Glutamatergic neuron (in vitro differentiated cells): ENCODE measurements at places on chromosomes 4 and X.

DNA sequence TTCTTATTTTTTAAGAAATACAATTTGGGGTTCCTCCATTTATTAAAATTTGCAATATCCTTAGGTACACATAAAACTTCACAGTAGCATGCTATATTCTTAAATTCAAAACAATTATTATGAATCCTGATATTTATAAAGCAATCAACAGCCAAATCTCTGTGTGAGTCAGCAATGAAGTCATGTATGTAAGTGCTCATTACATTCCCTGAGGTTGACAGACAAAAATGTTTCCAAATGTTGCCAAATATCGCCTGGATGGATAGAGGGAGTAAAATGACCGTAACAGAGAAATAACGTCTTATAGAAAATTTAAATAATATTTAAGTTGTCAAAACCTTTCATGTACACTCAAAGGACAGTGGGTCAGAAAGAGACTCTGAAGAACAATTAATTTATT, 220.0 kb downstream of the PCDH18 start:
- DNase-seq: no peak

DNA sequence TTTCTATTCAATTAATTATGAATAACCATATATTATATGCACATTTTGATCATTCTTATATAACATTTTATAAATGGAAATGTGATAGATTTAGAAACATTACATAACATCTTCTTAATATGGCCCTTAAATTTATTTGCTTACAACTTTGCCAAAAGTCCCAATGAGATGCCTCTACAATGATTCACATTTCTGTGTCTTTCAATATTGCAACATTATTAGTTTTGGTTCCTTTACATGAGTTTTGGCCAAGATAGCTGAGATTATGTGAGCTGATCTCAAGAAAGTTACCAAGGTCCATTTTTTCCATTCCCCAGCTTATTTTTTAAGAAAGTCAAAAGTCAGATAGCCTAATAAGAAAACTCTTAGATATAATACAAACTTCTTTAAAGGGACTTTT, 361.2 kb downstream of the PCDH7 start:
- no peak for DNase-seq

DNA sequence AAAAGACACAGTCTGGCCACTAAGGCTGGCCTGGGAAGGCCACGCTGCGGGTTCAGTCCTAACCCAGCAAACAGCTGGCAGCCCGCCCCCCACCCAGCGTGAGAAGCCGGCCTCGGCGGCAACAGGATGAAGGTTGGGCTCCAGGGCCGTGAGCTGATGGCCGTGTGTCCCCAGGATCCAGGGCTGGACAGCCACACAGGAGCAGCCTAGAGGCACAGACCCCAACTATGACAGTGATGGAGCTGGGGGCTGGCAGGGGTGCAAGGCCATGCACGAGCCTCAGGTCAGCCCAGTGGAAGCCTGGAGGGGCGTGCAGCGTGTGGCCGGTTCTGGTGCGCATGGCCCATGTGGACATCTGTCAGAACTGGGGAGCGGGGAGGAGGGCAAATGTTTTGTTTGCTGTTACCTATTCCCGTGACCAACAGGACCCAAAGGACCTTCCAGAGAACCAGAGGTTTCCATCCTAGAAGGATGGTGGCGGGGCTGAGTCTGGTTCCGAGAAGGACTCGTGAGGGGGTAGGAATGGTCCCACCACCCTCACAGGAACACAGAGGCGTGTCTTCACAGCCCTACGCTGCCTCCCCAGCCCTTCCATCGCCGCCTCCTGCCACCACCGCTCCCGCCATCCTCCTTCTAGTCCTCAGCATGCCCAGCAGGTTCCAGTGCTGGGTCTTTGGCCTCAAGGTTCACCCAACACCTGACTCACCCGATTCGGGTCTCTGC, 46.5 kb downstream of the ZFYVE28 start:
- no peak for DNase-seq

DNA sequence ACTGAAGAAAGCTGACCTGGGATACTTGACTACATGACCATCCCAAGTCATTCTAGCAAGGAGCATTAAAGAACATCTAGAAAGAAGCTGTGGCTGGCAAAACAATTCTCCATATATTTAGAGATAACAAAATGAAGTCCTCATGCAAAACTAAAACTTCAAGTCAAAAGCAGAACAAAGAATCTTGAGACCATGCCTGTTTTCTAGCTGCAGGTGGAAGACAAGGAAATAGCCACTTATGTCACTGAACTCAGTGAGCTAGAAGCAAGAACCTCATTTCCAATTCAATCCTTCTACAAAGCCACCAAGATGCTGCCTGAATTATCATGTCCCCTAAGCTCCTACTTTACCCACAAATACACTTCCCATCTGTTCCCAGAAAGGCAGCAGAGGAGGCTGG, 13.8 kb downstream of the USP46 start:
- DNase-seq: no peak

- no peak for DNase-seq
Measured at GRCh38 chrX:53631156-53631555, 55.4 kb downstream of the HUWE1 start.

DNA sequence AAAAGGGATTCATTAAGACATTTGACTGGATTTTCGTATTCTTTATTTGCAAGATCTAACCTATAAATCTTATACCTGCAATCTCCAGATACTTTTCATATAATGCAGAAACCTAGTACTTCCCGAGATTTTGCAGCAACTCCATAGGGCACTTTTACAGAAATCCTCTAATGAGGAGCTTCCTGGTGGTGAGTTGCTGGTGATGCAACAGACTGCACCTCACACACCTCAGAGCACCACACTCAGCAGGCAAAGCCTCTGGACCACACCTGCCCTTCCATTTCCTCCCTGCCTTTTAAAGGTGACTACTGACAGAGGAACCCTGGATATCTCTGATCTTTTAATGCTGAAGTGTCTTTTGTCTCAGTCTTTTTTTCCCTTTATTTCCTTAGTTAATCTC, 289.4 kb downstream of the TRAM1L1 start:
- DNase-seq: no peak

DNA sequence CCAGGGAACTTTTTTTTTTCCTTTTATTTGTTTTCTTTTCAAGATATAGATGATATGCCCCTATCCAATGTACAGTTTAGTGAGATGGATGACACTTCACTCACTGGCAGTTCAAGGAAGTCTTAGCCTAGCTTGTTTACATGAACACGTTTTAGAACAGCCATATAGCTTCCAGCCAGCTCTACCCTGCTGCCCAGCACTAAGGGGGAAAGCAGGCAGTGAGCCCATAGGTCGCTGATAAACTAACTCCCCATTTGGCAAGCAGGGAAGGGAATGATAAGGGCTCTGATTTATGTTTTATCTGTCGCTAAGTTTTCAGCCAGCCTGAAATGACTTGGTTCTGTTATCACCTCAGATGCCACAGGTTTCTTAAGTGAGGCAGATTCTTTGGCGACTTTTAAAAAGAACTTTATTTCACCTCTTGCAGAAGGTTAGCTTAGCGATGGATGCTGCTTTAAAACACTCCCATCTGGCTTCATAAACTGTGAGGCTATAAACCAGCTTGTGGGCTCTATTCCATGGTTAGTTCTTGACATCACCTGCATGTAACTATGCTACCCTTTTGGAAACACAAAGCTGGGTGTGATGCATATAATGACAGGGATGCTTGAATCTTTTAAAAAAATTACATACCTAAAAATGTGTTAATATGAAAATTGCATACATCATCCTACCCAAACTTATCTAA, 348.4 kb downstream of the FBXO8 start:
- DNase-seq: no peak

DNA sequence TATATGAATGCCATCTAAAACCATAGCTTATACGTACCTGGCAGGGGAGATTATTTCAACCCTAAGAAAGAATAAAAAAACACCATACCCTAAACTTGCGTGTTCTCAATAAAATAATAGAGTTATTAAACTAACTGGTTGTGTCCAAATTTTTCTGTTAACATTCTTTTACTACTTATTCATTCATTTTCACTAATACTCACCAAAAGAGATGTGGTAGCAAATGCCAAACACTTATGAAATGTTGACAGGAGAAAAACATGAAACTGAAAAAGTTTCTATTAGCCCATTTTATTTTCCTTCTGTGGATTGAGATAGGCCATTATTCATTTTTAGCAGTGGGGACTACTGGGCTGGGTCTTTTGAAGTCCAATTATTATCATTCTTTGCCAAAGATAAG, 102.0 kb downstream of the TSPAN5 start:
- DNase-seq: no peak
